ENCODE measurements at places on chromosomes 11 and 22.

- no peak for DNase-seq
These were observed 24.9 kb downstream of the CTSC start for GRCh38 chr11:88312628-88313027.

DNA sequence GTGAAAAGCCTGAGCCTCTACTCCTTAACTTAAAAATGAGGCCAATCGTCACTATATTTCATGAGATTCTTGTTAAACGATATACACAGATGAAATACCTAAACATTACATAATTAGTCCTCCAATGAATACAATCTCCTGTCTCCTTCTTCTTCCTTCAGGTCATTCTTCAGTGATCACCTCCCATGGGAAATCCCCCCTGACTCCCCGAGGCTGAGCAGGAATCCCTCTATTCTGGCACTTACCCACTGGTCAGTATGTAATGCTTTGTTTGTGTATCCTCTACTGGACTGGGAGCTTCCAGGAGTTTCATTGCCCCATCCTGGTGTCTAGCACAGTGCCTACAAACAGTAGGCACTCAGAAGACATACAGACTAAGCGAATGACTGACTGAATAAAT, 52.3 kb downstream of the RAB38 start:
- DNase-seq = no peak

GRCh38 chr11:117442869-117443239, 115.2 kb downstream of the CEP164 start:
- DNase-seq = no peak

DNA sequence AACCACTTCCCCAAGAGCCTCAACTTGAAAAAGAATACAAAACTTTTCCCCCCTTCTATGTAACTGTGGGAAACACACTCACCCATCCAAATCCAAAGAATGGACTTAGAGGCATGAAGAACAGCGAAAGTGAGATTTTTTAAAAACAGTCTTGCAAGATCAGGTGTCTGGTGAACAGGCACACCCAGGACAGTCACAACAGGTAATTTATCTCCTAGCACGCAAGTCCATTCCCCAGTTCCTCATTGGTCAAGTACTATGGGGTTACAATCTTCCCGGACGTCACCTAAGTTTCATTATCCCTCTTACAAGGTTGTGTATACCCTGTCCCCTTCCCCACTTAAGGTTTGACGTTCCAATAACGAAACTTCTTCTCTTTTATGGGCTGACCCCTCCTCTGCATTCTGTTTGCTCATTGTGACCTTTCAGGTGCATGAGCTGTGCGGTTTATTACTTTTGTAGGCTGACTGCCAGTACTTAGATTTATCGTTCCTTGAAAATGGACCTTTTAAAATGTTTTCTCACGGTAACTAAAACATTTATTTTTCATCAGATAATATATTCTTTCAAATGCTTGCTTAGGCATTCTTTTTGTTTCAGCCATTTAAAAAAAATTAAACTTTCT, 1401.9 kb downstream of the FAM181B start:
- DNase-seq = no peak

GRCh38 chr11:103862094-103862801, 174.2 kb upstream of the DDI1 start:
- DNase-seq = no peak

DNA sequence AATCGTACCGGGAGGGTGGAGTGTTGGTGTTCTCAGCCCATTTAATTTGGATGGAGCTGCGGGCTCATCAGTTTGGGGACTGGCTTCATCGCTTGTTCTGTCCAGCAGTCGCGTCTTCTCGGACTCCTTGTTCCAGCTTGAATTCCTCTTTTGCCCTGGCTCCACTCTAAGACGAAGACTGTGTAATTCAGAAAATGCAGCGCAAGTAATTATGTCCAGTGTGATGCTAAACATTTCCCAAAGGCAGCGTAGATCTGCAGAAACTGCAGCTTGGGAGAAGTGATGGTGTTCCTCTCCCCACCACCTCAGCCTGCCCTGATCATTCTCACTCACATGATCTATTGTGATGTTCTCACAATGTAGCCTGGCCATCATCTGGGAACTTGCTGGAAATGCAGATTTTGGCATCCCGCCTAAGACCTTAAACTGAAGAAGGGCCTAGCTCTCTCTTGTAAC, 666 bp downstream of the SLC25A18 start:
- peak; percentile 3 for DNase-seq

DNA sequence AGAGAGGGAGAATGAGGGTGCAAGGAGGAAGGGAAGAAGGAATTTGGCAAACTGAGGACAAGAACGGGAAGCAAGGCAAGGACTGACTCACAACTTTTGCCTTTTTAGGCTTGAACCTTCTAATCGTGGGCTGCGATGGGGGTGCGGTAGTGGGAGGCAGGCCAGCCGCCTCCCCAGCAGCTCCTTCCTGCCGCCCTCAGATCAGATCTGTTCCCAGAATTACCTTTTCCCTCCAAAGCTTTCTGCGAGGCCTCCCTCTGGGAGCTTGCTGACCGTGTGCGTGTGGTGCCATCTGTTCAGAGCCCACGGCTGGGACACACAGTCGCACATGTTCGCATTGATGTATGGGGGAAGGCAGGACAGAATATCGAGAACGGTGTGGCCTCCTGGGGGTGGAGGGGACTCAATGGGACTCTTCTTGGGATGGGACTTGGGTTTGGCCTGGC, 86.9 kb upstream of the PARVA start:
- DNase-seq = no peak

- no peak for DNase-seq
These were observed 88.7 kb upstream of the DRD2 start for GRCh38 chr11:113563766-113564526.

GRCh38 chr22:22711532-22711913, 67.1 kb downstream of the GGTLC2 start:
- DNase-seq = no peak

GRCh38 chr11:114070464-114071139, 11.1 kb downstream of the ZBTB16 start:
- DNase-seq = no peak

DNA sequence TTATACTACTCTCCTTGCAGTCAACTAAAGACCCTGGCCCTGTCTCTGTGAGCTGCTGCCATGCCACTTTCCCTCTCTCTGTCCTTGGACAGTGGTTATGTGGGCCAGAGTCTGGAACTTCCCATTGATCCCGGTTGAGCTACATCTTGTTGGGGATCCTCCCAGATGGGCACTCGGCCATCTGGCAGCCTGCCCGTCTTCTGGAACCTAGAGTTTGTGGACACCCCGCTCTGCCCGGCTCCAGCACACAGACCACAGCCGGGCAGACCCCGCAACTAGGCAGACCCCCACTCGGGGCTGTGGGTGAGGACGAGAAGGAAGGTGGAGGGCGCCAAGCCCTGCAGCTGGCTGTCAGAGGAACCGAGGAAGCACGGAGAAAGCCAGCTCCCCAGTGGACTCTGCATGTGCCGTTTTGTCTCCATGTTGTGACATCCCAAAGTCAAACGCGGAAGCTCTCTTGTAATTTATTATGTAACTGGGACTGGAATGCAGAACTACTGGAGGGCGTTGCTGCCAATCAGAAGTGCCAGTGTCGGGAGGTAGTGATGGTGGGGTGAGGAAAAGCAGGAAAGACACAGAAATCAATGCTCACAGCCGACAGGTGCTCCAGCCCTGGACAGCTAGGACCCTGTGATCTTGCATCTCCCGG, 207.7 kb downstream of the CEP164 start:
- no peak for DNase-seq

GRCh38 chr11:7691759-7692350, 14.4 kb downstream of the OVCH2 start:
- DNase-seq = no peak

DNA sequence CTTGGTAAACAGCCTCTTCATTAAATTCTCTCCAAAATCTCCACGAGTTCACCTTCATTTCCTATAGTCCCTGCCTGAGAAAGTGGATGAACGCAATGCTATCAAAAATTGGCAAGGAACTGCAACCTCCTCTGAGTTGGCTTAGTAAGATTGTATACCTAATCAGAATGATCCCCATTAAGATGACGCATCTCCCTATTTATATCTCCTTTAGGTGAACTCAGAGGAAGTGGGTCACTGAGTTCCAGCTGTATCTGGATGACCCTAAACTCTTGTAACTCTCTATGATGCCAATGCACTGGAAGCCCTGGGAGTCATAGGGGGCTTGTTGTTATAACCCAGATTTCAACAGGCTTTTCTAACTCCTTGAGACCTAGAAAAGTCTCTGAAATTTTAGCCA, 48.2 kb downstream of the OR10A6 start:
- DNase-seq = no peak

GRCh38 chr11:126062679-126063506, at the start of gene CDON:
Gene CDON, minus strand, starts transcription at chr11:126062866. Its CDS starts 39,390 bp downstream, at chr11:126023476.
- peak; percentile 92 for DNase-seq

GRCh38 chr11:60566776-60567175, 51.6 kb downstream of the MS4A13 start:
- no peak for DNase-seq

DNA sequence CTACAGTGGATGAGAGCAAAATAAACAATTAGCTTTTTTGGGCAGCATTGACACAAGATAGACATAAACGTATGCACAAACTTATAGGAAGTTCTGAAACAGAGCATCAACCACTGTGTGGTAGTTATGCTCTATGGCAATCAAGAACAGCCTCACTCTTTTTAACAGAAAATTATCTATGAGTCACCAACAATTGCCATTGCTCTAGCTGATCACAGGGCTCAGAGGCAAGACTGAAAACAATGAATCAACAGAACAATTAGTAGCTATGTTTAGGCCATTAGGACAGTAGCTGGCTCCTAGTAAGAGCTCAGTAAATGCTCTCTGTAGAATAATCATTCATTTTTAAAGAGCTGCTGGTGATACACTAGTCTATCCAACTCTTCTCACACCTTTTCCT, 34.9 kb upstream of the PICALM start:
- DNase-seq = no peak

GRCh38 chr11:114057147-114057546, 2.4 kb upstream of the ZBTB16 start:
- DNase-seq = no peak

DNA sequence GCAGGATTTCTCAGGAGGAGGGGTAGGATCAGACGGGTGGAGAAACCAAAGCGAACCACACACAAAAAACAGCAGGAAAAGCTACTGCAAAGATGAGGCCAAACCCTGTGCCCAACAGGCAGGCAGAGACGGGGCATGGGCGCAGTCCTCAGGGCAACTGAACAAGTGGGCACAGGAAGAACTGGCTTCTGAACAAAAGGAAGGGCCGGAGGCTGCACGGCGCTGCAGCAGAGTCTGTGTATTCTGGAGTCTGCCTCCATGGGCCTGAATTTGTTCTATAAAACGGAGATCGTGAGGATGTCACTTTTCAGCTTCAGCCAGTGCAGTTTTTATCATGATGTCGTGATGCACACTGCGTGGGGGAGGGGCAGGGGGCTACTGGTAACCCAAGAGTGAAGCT, 1026.0 kb downstream of the TBC1D22A start:
- DNase-seq = no peak

DNA sequence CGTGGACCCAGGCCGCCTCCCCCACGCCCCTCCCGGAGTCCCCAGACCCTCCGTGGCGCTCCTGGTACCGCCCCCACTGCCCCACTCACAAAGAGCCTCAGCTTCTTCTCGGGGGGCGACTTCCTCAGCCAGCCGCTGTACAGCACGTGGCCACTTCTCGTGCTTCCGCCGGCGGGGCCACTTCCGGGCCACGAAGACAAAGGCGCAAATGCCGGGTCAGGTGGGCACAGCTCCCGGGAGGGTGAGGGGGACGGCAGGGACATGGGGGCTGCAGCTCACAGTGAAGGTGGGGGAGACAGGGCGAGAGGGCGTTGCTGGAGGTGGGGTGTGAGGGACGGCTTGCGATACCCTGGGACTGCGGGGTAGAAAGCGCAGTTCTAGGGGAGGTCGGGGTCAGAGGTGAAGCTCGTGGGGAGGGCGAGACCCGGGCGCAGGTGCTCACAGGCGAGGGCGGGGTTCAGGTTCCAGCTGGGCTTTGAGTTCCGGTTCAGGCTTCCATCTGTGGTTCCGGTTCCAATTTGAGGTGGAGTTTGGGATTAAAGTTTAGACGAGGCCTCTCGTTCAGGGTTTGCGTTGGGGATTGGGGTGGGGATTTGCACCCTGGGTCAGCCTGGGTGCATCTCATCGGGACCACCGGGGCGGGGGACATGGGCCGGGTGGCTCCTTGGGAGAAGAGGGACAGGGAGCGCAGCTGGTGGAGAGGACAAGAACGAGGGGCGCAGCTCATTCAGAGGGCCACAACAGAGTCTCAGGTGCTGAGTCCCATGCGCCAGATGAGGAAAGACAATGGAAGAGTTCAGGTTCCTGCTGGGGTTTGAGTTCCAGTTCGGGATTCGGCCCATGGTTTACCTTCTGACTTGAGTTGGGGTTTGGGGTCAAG, at the start of gene GAB4:
TSS of gene GAB4 (minus strand) at position 371 of the 880 bp plus-strand sequence. CDS start at position 263, 108 bp downstream.
- no peak for DNase-seq

GRCh38 chr22:19905347-19906276, 36.0 kb upstream of the COMT start:
- DNase-seq = no peak

DNA sequence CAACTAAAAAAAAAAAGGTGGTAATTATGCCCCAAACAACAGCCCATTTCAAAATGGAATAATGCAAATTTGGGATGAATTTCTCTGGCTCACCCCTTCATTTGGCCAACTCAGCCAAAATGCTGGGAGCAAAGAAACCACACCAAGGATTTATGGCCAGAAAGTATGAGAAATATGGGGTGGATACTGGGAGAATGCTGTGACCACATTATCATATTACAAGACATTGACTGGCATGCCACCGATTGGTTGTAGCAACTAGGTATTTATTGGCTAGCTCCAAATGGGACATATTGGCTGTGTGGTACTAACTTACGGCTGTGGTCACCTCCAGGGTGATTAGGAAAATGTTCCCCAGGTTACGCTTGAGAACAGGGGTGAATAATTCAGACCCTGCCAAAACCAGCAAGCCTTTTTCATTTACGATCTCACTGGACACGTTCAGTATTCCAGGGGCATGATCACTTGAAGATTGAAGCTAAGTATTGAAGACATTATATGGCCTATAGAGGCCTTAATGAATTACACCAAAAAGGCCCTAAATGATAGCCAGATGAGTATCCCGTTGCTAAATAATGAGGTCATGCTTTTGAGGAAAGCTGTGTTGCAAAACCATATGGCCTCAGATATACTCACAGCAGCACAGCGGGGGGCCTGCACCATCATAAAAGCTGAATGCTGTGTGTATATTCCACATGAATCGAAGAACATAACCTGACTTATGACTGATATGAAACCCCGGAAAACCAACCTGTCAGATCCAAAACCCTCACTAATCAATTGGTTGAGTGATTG, 3.8 kb upstream of the FDX1 start:
- peak; percentile 87 for DNase-seq

DNA sequence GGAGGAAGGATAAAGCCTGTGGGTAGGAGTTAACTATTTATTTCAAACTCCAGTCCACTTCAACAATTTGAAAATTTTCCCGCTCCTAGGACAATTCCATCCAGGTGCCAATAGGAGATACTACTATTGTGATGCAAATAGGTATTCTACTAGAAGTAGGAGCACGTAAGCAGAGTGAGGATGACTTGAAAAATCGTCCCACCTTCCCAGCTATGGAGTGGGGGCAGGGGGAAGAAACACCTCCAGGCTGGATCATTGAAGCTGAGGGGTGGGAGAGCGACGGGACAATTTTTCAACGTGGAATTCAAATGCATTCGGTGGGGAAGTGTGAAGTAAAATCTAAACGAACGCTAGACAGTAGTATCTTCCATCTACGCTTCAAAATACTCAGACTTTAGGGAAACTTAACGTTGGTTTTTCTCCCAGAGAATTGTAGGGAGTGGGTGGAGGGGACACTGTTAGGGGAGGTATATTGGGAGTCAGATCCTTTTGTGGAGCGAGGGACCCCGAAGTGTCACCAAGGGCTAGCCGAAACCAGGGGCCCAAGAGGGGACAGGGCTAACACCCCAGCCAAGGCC, 523 bp upstream of the ARHGAP42 start:
- no peak for DNase-seq

GRCh38 chr11:128757235-128757711, 63.4 kb downstream of the FLI1 start:
- no peak for DNase-seq
